Activated T-cell treated with anti-CD3 and anti-CD28 coated beads, Interleukin-2, amount 50 U/mL, for 72 hours (primary cell): ENCODE measurements at places on chromosomes 3 and 15. TPM values are rescaled to one million over a fixed set of nuclear protein-coding genes. Genes with fewer than 3 reads are reported as not detected.

DNA sequence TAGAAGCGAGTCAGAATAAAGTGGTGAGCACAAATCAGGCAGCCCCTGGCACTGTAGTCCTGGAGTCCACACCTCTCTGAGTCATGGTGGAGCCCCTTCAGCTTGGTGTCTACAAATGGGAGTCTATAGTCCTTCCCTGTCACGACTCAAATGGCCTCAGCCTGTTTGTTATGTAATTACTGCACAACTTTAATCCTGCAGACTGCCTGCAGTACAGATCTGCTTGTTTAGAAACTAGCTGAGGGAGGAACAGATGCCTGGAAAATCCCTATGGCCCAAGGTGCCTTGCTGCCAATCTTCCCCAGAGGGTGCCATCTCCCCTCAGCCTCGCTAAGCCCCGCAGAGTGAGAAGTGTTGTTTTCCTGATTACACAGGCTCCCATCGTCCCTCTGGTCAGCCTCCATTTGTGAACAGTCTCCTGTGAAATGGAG, 3.9 kb upstream of the CXCR6 start:
- peaks cover 25% of the 10 kb centered on the region for H3K27me3 ChIP-seq
- DNase-seq = no peak
- H3K4me3 ChIP-seq = no peak overlapping the region
- peaks cover 19% of the 10 kb centered on the region for H3K36me3 ChIP-seq
- H3K4me1 ChIP-seq = peaks cover 52% of the 10 kb centered on the region

DNA sequence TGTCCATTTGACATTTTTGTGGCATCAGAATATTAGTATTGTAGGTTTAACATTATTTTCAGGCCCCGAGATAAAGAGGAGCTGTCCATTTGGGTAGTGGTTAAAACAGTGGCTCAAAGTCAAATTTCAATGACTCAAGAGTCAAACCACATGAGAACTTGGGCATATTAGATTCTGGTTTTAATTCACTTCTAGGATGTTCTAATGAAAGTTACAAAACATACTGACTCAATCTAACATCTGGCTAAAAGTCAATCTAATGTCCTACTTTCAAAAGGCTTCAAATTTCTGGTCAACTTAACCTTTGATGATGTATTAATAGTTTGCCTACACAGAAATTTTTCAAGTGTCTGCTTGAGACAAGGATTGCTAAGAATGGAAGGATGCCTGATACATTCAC, 112.4 kb downstream of the ABI3BP start:
- H3K27me3 ChIP-seq = peaks cover 12% of the 10 kb centered on the region
- H3K4me3 ChIP-seq = no peak overlapping the region
- no peak overlapping the region for H3K27ac ChIP-seq
- H3K36me3 ChIP-seq = no peaks in the 10 kb centered on the region
- no peak for DNase-seq

DNA sequence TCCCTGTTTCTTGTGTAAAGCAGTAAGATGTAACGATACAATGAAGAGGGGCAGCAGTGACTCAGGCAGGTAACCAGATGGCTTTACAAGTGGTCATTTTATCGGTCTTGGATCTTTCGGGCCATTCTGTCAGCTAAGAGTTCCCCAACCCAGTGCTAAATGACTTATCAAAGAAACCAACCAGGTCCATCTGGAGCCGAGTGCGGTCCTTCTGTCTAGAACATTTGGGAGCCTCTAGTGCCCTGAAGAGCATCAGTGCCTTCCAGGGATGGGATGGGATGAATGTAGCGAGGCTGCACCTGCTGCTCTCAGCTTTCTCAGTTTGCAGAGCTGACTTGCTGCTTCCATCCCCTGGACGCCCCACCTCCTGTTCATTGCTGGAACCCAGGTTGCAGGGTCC, 131.7 kb upstream of the AGBL1 start:
- H3K4me1 ChIP-seq = no peaks in the 10 kb centered on the region
- no peaks in the 10 kb centered on the region for H3K36me3 ChIP-seq
- DNase-seq = no peak
- no peak overlapping the region for H3K4me3 ChIP-seq
- no peak overlapping the region for H3K27ac ChIP-seq

DNA sequence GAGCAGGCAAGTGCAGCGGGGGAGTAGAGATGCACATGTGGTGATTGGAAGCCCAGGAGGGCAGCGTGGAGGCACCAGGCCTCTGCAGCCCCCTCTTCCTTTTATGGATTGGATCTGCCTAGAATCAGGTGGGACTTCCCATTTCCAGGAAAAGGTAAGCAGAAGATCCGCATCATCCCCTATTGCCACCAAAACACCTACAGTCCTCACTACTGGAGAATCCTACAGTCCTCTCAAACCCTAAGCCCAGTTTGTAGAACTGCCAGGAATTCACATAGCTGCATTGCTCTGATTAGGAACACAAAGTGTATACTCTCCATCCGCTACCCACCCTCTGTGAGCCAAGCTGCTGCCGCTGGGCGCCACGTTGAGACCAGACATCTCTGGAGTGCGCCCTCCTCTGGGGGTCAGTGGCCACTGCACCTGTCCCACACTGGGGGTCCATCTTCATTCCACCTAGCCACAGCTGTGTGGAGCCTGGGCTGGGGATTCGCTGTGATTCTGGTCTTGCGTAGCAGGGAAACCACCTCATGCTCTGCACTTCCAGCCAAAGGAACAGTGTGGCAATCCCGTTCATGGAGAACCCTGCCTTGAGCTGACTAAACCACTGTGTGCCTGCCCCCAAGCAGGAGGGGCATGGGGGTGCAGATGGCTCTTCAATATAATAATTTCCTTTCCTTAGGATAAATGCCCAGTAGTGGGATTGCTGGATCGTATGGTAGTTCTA, 88.9 kb upstream of the PTX3 start:
- no peak for DNase-seq
- no peak overlapping the region for H3K27ac ChIP-seq
- no peaks in the 10 kb centered on the region for H3K27me3 ChIP-seq
- H3K36me3 ChIP-seq = peaks cover 6% of the 10 kb centered on the region

GRCh38 chr15:68470049-68470742, 38.2 kb upstream of the ITGA11 start:
- H3K36me3 ChIP-seq = no peaks in the 10 kb centered on the region
- no peak for DNase-seq
- H3K27ac ChIP-seq = no peak overlapping the region
- peaks cover under 1% of the 10 kb centered on the region for H3K27me3 ChIP-seq
- H3K4me3 ChIP-seq = no peak overlapping the region

GRCh38 chr3:182533394-182533793, 259.9 kb upstream of the ATP11B start:
- no peaks in the 10 kb centered on the region for H3K27me3 ChIP-seq
- no peaks in the 10 kb centered on the region for H3K4me1 ChIP-seq
- no peaks in the 10 kb centered on the region for H3K36me3 ChIP-seq
- H3K4me3 ChIP-seq = no peak overlapping the region
- H3K27ac ChIP-seq = no peak overlapping the region

The TRIM42 gene
- not detected for total RNA-seq

The MEX3B gene
- total RNA-seq = 1.4 TPM

The PROS1 gene
- total RNA-seq = 0.50 TPM
